ENCODE measurements at places on chromosomes 6 and 20. TPM values are rescaled to one million over a fixed set of nuclear protein-coding genes. Genes with fewer than 3 reads are reported as not detected.

Gene PLEKHG1
- total RNA-seq: 2.8 TPM

GRCh38 chr20:45959126-45959525 is 12.9 kb downstream of the ZNF335 start:
- no peak for DNase-seq

- no peak for DNase-seq
Observed at GRCh38 chr6:57109880-57110279, 19.9 kb downstream of the ZNF451 start.

GRCh38 chr6:125046107-125046925 is 84.1 kb downstream of the RNF217 start:
- DNase-seq: no peak

GRCh38 chr6:120735641-120736040 is 598.6 kb downstream of the TBC1D32 start:
- no peak for DNase-seq

- DNase-seq: no peak
Observed at GRCh38 chr6:144678844-144679243, 393.7 kb downstream of the UTRN start.

GRCh38 chr6:7868926-7869325 is 41.7 kb downstream of the TXNDC5 start:
- DNase-seq: no peak

DNA sequence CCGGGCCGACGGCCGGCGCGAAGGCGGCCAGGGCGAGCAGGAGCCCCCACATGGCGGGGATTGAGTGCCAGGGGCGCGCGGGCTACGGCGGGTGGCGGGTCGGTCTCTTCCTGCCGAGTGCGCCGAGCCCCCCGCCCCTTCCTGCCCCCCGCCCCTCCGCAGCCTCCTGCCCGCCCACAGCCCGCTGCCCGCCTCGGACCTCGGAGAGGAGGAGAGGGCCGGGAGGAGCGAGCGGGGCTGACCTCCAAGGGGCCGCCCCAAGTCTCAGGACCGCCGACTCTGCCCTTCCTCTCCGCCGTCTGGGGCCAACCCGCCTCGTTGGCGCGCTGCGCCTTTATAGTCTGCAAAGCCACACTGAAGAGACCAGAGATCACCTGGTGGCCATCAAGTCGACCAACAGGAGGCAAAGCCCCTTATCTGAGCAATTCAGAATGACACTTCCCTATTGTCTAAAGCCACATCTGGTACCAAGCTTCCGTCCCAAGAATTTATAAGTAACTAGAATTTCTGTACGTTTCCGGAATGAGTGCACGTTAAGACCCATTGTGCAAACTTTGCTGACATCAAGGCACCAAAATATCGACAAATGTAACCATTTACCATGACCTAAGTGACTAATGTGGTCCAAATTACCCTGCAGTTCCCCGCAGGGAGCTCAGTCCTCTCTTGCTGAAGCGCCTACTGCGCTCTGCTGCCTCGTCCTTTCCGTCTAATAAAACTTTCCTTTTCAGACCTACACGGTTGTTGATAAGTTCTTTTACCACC is at the start of gene CPXM1:
Gene CPXM1 (minus strand): TSS at position 107 of the 765 bp plus-strand sequence. CDS start 55 bp downstream, at position 52.
- DNase-seq: peak; percentile 38

GRCh38 chr6:23218751-23219150 is 649.4 kb downstream of the HDGFL1 start:
- no peak for DNase-seq

DNA sequence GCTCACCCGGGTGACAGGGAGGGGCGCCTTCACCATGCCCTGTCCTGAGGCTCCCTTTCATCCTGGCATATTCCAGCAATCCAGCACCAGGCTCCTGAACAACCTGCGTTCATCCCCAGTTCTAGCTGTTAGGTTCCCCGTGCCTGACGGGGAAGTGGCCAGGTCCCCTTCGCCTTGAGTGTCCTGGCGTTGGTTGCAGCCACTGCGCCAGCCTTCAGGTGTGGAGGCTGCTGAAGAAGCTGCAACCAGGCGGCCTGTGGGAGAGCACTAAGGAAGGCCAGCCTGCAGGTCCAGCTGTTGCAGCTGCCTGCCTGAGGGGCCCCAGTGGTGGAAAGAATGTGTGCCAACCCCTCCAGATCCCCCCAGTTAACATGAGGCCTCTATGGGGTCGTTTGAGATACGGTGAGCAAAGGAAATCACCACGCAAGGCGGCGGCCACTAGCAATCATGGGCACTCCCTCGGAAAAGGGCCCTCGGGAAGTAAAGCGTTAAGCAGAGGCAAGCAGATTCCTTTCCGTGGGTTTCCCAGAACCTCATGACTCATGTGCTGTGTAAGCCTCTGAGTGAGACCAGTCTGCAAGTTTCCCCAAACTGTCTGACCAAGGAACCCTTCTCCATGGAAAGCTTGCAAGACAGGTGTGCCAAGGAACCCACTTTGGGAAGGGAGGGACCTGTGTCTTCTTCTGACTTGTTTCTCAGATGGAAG is 320.8 kb downstream of the TAF4 start:
- peak; percentile 58 for DNase-seq

GRCh38 chr6:6412700-6413099 is 92.2 kb upstream of the F13A1 start:
- no peak for DNase-seq

Gene MAP7
- total RNA-seq: 0.95 TPM

Data from Daoy (cell line).